Activated CD8-positive, alpha-beta T cell treated with anti-CD3 and anti-CD28 coated beads, Interleukin-2, amount 10 ng/mL, durations not matched to agents 7 days and 5 days (primary cell): ENCODE measurements at places on chromosomes 3 and 15.
A peak's percentile ranks its signal among the peaks of the same experiment; 100 is the strongest.

- no peak for DNase-seq
- H3K4me3 ChIP-seq = no peak overlapping the region
- no peak overlapping the region for H3K27ac ChIP-seq
- H3K4me1 ChIP-seq = peaks cover 6% of the 10 kb centered on the region
- H3K27me3 ChIP-seq = no peaks in the 10 kb centered on the region
- H3K36me3 ChIP-seq = no peaks in the 10 kb centered on the region
Observed at GRCh38 chr15:99092554-99093172, 12.2 kb upstream of the SYNM start.

DNA sequence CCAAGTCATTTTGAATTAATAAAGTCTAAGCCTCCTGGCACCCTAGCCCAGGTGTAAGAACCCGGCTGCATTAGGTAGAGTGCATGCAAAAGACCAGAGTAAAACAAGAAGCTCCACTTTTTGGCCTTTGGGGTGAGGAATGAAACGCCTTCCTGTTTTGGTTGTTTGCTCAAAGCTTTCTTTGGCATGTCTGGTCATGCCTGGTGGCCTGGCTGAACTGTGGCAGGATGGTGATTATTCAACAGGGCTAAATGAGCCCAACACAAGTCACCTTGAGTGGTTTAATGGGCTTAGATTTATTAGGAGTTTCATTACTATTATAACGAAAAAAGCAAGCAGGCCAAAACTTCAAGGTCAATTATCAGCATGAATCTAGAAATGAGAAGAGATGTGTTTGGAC, 40.9 kb upstream of the LDHAL6B start:
- peak; percentile 38 for DNase-seq
- no peak overlapping the region for H3K4me3 ChIP-seq
- no peaks in the 10 kb centered on the region for H3K27me3 ChIP-seq

- no peaks in the 10 kb centered on the region for H3K36me3 ChIP-seq
- no peak overlapping the region for H3K4me3 ChIP-seq
- DNase-seq = no peak
- peak overlapping the region; percentile 54 for H3K27ac ChIP-seq
- H3K4me1 ChIP-seq = peaks cover 18% of the 10 kb centered on the region
Observed at GRCh38 chr3:172692751-172693338, 18.0 kb downstream of the NCEH1 start.

GRCh38 chr3:177245250-177245649, 48.0 kb upstream of the TBL1XR1 start:
- no peak overlapping the region for H3K4me3 ChIP-seq
- peaks cover 4% of the 10 kb centered on the region for H3K4me1 ChIP-seq
- H3K27me3 ChIP-seq = no peaks in the 10 kb centered on the region
- DNase-seq = no peak

DNA sequence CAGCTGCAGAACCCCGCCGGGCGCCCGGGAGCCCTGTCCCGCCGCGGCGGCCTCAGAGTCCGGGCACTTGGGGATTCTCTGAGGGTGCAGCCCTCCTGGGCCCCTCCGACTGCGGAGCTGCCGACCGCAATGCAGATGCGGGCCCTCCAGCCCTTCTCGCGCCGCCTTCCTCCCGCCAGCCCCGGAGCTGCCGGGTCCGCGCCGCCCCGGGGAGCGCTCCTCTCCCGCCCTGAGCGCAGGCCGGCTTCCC, 320 bp upstream of the ACAN start:
- DNase-seq = no peak
- peaks cover 9% of the 10 kb centered on the region for H3K4me1 ChIP-seq
- no peaks in the 10 kb centered on the region for H3K36me3 ChIP-seq

DNA sequence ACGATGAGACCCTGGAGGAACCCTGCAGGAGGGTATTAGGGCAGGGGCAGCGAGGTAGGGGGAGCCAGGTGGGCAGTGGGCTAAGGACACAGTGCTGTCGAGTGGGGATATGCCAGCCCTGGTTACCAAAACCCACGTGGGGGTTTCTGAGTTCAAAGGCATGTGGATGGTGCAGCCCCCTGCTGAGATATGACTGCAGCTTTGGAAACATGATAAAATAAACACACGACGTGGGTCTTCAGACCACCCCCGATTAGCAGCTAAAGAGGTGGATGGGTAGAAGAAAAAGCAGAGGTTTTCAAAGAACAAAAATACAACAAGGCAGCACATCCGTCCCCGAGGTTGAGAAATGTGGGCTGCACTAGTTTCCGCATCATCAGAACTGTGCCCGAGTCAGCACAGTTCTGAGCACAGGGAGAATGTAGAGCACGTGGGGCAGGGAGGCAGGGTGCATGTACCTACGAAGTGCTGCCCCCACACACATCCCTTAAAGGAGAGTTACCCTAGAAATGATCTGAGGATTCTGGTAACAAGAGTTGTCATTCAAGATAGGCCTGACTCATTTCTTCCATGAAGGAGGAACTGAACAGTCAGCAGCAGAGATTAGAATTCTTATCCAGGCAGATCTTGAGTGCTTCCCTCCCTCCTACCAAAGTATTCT, 121.3 kb downstream of the RPLP1 start:
- peaks cover 15% of the 10 kb centered on the region for H3K27me3 ChIP-seq
- no peaks in the 10 kb centered on the region for H3K36me3 ChIP-seq
- H3K27ac ChIP-seq = peak overlapping the region; percentile 62
- peak; percentile 35 for DNase-seq

DNA sequence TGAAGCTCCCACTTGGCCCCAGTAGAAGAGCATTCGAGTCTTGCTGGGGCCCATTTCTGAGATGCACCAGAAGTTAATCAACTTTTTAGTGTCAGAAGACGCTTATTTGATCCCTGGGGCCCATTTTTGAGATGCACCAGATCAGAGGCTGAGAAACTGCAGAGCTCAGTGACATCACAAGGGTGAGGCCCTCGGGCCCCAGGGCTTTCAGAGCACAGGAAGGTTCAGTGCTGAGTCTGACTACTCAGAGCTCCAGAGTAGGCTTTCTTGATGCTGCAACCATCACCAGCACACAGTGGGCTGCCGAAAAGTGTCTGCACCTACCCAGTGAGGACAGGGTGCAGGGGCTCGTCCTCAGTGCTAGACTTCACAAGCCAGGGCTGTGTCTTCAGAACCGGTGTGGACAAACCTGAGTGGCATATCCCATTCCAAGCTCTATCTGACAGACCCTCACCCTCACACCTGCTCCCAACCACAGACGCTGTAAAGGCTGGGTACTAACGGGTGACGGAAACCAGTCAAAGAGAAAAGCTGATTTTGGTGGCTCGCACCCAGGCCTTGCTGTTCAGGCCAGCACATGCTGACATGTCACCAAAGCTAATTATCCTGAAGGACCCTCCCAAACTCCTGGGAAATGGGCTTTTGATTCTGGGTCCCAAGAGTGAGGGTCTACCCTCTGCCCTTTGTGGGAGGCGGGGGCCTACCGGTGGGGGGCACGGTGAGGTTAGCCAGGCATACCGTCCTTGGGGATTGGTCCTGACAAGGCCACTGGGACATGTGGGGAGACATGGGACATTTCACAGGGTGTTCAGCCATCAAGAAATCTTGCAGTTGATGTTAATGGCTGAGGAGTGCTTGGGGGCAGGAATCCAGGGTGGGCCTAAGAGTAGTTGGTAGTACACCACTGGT, 83.0 kb downstream of the PDCD6IP start:
- no peaks in the 10 kb centered on the region for H3K36me3 ChIP-seq
- H3K4me1 ChIP-seq = peaks cover 2% of the 10 kb centered on the region
- no peak overlapping the region for H3K27ac ChIP-seq
- H3K4me3 ChIP-seq = no peak overlapping the region
- H3K27me3 ChIP-seq = no peaks in the 10 kb centered on the region

DNA sequence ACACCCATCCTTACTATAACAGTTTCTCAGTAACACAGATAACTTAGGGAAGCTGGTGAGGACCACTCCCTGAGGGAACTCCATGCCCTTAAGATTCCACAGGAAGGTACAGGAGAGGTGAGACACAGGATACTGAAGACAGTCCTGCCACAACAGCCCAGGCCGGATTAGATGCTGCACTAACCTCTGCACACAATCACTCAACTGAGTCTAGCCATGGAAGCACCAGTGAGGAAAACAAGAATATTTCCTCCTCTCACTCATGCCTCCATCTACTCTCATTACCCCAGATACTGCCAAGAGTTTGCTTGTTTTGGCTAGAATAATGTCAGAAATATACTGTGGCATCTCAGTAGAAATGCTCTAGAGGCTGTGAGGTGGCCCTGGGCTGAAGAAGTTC, 3.7 kb downstream of the ANO10 start:
- peaks cover 17% of the 10 kb centered on the region for H3K4me1 ChIP-seq
- H3K27me3 ChIP-seq = no peaks in the 10 kb centered on the region
- DNase-seq = no peak

DNA sequence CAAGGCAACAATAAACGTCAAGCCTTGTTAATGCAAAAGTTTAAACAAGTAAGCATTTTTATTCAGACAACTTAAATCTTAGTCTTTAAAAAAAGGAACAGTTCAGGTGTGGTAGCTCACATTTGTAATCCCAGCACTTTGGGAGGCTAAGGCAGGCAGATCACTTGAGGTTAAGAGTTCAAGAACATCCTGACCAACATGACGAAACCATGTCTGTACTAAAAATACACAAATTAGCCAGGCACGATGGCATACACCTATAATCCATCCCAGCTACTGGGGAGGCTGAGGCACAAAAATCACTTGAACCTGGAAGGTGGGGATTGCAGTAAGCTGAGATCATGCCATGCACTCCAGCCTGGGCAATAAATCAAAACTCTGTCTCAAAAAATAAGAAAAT, 19.9 kb downstream of the ZBTB20 start:
- no peak overlapping the region for H3K27ac ChIP-seq
- H3K36me3 ChIP-seq = no peaks in the 10 kb centered on the region
- H3K4me1 ChIP-seq = no peaks in the 10 kb centered on the region
- no peak for DNase-seq
- H3K27me3 ChIP-seq = no peaks in the 10 kb centered on the region

GRCh38 chr3:33246786-33247185, 28.2 kb upstream of the SUSD5 start:
- H3K27ac ChIP-seq = no peak overlapping the region
- H3K4me3 ChIP-seq = no peak overlapping the region
- no peaks in the 10 kb centered on the region for H3K4me1 ChIP-seq
- H3K27me3 ChIP-seq = peaks cover 19% of the 10 kb centered on the region

- no peaks in the 10 kb centered on the region for H3K27me3 ChIP-seq
- peaks cover 16% of the 10 kb centered on the region for H3K36me3 ChIP-seq
- peaks cover 71% of the 10 kb centered on the region for H3K4me1 ChIP-seq
- no peak overlapping the region for H3K27ac ChIP-seq
- no peak overlapping the region for H3K4me3 ChIP-seq
Observed at GRCh38 chr3:156820692-156821080, 5.5 kb upstream of the LEKR1 start.

DNA sequence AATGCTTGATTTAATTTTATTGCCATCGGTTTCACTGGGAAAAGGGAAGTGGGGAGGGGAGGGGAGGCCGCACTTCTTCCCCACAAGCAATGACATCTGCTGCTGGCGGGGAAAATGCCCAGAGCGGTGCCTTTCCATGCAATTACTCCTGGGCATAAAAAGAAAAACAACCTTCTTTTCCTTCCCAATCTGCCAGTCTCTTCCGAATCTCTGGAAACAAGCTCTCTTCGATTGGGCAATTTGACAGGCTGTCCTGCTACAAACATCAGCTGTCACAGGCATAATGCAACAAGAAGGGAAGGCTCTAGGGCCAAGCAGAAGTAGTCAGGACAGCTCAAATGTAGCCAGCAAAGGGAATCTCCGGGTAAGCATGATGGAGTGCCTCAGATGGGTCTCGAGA, 93.4 kb upstream of the STRIT1 start:
- H3K4me1 ChIP-seq = no peaks in the 10 kb centered on the region
- no peak overlapping the region for H3K4me3 ChIP-seq
- no peaks in the 10 kb centered on the region for H3K27me3 ChIP-seq
- H3K36me3 ChIP-seq = no peaks in the 10 kb centered on the region

DNA sequence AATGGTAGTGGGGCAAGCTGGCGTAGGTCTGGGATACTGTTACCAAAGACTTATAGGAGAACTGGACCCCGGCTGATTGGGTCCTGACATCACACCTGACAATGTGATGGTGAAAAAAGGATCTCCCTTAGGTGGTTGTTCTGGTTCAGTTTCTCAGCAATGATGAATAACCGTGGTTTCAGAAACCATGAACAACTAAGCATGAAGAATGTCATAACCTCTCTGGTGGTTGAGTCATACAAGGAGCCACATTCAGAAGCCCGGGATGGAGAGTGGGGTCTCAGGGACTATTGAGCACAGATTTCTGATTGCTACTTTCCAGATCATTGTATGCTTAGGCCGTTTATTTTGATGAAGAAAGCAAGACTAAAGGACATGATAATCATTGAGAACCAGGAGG, 17.4 kb downstream of the GPR160 start:
- peaks cover 3% of the 10 kb centered on the region for H3K36me3 ChIP-seq
- DNase-seq = peak; percentile 20
- H3K4me3 ChIP-seq = no peak overlapping the region
- peaks cover 2% of the 10 kb centered on the region for H3K27me3 ChIP-seq
- H3K4me1 ChIP-seq = peaks cover 35% of the 10 kb centered on the region

DNA sequence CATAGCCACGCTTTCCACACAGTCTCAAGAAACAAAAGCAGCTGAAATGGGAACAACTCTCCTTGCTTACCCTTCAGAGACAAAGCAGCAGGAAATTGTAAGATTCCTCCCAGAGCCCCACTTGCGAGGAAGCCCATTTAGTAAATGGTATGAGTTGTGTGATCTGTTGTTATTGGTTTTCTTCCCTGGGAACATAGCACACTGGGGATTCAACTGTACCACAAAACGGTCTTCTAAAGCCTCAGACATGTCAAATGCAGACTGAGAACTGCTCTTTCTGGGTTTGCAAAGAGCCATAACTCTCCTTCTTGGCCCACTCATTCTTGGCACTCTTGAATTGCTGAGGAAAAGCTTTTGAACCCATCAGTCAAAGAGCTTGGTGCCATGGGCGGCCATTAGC, 101.0 kb upstream of the COL8A1 start:
- H3K4me1 ChIP-seq = no peaks in the 10 kb centered on the region
- no peak for DNase-seq
- no peaks in the 10 kb centered on the region for H3K36me3 ChIP-seq
- H3K27me3 ChIP-seq = no peaks in the 10 kb centered on the region
- H3K4me3 ChIP-seq = no peak overlapping the region

GRCh38 chr3:16917256-16917935, 32.6 kb downstream of the PLCL2 start:
- peaks cover 22% of the 10 kb centered on the region for H3K4me1 ChIP-seq
- H3K27ac ChIP-seq = no peak overlapping the region
- no peak overlapping the region for H3K4me3 ChIP-seq
- H3K36me3 ChIP-seq = peaks cover 5% of the 10 kb centered on the region
- DNase-seq = no peak
- H3K27me3 ChIP-seq = no peaks in the 10 kb centered on the region

GRCh38 chr3:174863488-174863887, 4.4 kb downstream of the NAALADL2 start:
- no peak for DNase-seq
- no peaks in the 10 kb centered on the region for H3K36me3 ChIP-seq
- no peaks in the 10 kb centered on the region for H3K4me1 ChIP-seq
- H3K27me3 ChIP-seq = no peaks in the 10 kb centered on the region
- H3K27ac ChIP-seq = no peak overlapping the region
- H3K4me3 ChIP-seq = no peak overlapping the region

DNA sequence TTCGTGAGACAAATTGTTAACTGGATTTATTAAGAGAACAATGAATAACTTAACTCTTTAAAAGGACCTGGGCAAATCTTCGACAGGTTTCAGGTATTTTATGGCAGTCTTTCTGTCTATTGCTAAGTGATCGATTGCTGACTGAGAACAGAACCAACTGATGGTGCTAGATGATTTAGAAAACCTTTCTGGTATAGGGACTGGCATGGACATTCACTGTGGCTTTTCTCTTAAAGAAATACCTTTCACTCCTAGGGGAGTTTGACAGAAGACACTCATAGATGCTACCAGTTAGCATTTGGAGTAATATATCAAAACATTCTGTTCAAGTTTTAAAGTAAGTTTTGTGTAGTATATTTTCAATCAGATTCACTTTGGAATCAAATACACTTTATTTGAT, 654 bp downstream of the PPARG start:
- H3K27me3 ChIP-seq = peaks cover 47% of the 10 kb centered on the region
- no peak for DNase-seq
- no peak overlapping the region for H3K4me3 ChIP-seq
- H3K4me1 ChIP-seq = peaks cover 5% of the 10 kb centered on the region
